NCI-H187 (cell line): ENCODE measurements at places on chromosomes 7 and 10.

DNA sequence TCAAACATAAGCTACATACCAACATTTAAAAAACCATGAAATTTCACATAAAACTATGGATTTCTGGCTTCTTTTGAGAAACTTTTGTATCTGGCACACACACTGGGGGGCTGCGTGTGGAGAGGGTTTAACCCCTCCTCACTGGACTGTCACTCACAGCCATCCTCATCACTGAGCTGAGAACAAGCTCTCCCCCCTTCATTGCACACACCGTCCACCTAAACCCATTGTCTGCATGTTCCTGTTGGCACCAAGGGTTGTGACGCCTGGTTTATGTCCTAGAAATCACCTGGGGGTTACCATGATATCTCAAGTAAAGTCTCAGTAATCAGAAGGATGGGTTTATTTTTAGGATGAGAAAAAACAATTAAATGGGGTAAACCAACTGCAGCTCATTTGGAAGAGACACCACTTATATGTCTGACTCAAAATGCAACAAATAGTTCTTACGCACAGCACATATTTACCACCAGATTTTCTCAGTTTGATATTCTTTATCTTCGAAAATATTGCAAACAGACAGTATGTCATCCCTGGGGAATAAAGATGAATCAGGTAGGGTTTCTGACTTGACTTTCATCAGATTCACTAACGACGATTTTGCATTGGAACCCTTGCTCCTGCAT is 218.5 kb upstream of the KLF6 start:
- no peak for DNase-seq

DNA sequence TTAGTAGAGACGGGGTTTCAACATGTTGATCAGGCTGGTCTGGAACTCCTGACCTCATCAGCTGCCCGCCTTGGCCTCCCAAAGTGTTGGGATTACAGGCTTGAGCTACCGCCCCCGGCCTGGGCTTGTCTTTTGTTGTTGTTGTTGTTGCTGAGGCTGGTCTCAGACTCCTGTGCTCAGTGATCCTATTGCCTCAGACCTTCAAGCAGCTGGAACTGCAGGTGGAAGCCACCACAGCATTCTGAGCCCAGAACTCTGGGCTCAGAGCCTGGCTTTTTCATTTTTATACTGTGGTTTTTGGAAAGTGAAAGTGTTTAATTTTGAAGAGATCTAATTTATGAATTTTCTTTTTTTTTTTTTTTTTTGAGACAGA is 16.2 kb upstream of the DNAJB6 start:
- no peak for DNase-seq

GRCh38 chr7:19853261-19853832 is 79.9 kb upstream of the TMEM196 start:
- DNase-seq = no peak

GRCh38 chr10:130956251-130956650 is 355.3 kb downstream of the TCERG1L start:
- no peak for DNase-seq

DNA sequence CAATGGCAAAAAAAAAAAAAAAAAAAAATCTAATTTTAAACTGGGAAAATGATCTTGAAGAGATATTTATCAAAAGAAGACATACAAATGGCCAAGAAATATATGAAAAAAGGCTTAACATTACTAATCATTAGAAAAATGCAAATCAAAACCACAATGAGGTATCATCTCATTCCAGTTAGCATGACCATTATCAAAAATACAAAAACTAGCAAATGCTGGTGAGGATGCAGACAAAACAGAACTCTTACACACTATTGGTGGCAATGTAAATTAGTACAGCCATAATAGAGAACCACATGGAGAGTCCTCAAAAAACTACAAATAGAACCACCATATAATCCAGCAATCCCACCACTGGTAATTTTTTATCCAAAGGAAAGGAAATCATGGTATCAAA is 489.6 kb downstream of the TNS3 start:
- no peak for DNase-seq

GRCh38 chr7:88256906-88257305 is 37.1 kb upstream of the SRI start:
- DNase-seq = no peak

GRCh38 chr7:81327468-81328266 is 408.8 kb upstream of the SEMA3C start:
- DNase-seq = no peak

- DNase-seq = no peak
Measured at GRCh38 chr10:33901166-33901565, 566.7 kb upstream of the NRP1 start.

- no peak for DNase-seq
Measured at GRCh38 chr7:134186801-134187200, 59.7 kb downstream of the LRGUK start.
